ENCODE measurements at places on chromosomes 2 and 18.

DNA sequence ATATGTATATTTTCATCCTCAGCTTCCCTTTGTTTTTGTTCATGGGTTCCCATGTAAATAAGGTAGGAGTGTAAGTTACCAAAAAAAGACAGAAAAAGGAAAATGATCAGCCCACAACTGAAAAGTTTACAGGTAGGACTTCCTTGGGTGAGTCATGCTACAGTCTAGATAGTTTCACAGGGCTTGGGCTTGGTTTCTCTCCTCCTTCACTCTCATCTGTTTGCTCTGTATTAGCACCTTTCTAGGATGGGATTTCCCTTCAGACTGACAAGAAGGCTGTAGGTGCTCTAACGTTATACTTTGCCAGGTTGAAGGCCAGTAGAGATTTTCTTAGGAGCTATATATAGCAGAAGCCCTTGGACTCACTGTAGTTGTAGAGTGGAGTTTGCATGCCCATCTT is 57.9 kb downstream of the FAM171B start:
- DNase-seq, result no peak

GRCh38 chr2:14751581-14751980 is 119.1 kb downstream of the LRATD1 start:
- no peak for DNase-seq

DNA sequence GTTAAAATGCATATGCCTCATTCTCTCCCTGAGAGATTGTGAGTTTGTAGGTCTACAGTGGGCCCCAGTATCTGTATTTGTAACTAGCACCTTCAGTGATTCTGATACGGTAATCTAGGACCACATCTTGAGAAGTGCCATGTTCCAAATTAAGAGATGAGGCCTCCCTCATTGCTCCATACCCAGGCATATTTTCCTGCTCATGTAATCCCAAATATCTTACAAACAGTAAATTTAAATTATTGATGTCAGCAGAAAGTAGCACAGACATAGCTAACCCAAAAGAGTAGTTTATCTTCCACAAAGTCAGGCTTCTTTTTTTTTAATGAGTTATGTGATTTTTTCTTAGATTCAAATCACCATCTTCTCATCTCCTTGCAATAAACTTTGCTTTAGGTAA is 263.8 kb downstream of the SETBP1 start:
- DNase-seq, result no peak

GRCh38 chr2:71347517-71347916 is 15.9 kb downstream of the ZNF638 start:
- DNase-seq, result no peak

DNA sequence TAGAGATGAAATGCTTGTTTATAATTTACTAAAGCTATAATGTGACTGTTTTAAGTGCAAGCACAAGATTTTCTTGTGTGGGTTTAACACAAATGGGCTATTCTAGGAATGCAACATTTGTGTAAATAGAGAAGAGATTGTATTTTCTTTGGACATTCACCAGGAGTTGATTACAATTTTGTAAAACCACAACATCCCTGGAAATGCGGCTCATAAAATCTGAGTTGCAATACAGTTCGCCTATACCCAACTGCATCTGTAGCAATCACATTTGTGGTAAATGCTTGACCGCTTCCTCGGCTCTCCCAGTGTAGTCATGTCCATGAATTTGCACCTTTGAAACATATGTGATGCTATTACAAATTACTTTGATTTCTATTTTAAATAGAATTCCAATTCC is 348.7 kb upstream of the CDH20 start:
- DNase-seq, result no peak

DNA sequence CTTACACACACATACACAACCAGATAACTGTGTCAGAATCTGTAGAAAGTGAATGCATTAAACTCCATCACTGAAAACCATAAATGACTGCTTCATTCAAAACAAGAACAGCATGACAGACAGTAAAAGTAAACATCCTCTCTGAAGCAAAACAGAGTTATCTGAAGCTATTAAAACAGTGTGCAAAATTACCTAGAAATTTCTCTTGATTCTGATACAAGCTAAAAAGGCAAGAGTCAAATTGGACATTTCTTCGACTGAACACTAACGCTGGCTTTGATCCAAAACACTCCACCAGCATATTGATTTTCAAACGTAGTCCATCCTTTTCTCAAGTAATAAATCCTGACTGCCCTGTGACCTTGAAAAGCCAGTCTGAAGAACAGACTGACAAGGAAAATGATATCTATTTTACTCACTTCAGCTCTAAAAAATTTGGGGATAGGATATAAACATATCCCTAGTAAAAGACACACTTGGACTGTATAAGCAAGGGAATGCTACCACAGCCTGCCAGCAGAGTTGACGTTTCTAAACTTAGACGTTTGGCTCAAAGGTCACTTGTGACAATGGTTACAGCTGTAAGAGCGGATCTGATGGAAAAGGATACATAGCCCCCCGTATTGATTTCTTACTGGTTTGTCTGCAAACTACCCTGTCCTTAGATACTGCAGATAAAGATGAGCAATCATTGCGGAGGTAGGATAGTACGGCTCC is 128.9 kb upstream of the ITGB6 start:
- DNase-seq, result no peak

- DNase-seq, result no peak
These were observed 8.4 kb downstream of the PNKD start for GRCh38 chr2:218278531-218279360.

- DNase-seq, result no peak
These were observed 306.8 kb upstream of the SKOR2 start for GRCh38 chr18:47558110-47558750.

DNA sequence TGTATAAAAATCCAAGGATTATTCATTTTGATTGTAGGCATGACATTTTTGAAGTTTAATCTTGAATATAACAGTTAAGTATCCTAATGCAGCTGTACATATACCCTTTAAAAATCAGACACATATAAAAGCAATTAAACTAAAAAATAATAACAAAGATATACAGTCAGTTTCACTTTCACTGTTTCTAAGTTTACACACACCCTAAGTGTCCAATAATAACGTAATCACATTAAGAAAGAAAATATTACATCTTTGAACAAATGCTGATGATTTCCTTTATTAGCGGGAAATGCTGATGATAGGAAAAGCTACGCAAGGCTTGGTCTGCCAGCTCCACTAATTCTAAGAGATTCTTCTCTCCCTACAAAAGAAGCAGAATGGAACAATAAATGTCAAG is 38.8 kb downstream of the RTTN start:
- no peak for DNase-seq

GRCh38 chr18:35334212-35334611 is 10.0 kb downstream of the ZNF24 start:
- DNase-seq, result no peak

DNA sequence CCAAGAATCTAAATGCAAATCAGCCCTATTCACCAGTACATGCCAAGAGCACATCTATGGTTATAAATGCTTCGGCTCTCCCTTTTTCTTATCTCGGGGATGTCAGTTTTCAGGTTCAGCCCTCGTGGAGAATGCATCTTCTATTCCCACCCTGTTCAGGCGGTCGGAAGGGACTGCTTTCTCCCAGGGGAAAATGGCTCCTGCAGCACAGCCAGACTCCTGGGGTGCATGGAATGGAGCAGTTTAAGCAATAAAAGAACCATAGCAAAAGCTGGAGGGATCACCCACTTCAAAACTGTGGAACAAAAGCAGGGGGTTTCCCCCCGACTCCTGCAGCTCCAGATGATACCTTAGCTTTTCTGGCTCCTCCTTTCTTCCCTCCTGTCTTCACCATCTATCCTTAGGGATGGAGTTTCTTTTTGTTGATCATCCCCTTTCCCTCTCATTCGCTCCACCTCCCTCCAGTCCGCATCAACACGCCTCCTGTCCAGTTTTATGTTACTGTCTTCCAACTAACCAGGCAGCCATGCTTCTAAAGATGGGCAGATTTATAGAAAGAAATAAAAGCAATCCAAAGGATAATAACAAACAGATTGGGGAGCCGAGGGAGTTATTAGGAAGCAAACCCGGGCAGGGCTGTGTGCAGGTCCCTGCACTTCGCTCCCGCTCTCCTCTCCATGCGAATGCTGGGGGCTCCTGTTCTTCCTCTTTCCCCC is 356.2 kb upstream of the SMIM21 start:
- DNase-seq, result no peak

GRCh38 chr2:215002500-215002899 is 135.9 kb downstream of the ABCA12 start:
- DNase-seq, result peak; percentile 19

DNA sequence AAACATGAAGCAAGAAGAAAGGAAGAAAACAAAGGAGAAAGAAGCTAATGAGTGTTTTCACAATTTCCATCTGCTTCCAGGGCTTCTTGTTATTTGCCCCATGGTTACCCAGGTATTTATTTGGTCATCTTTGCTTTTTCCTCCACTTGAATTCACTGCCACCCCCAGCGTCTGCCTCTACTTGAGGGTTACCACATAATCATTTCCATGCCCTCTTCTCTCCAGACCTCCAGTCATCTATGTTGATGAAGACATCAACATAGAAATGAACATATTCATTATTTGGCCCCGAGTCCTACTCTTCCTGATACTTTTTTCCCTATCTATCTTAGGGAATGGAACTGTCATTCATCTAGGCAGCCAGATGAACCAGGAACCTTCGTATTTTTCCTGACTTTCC is 133.6 kb upstream of the CAVIN2 start:
- no peak for DNase-seq

DNA sequence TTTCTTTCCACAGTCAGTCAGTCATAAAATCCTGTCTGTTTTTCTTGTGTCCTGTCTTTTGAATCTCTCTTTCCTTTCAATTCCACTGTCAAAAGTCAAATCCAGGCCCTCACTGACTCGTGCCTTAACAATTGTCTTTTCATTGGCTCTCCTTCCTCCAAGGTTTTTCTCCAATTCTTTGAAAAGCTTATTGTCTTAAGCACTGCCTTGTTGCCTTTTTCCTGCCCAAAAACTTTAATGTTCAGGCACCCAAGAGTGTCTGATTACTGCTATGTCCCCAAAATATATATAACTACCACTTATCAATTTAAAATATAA is 13.9 kb upstream of the SULT1C4 start:
- no peak for DNase-seq

- DNase-seq, result no peak
These were observed 92.4 kb upstream of the COPS8 start for GRCh38 chr2:236993286-236993685.
